HEK293T (cell line): ENCODE measurements at places on chromosomes 1 and 21.

- DNase-seq, result no peak
These were observed 32.2 kb upstream of the PALMD start for GRCh38 chr1:99613716-99614115.

DNA sequence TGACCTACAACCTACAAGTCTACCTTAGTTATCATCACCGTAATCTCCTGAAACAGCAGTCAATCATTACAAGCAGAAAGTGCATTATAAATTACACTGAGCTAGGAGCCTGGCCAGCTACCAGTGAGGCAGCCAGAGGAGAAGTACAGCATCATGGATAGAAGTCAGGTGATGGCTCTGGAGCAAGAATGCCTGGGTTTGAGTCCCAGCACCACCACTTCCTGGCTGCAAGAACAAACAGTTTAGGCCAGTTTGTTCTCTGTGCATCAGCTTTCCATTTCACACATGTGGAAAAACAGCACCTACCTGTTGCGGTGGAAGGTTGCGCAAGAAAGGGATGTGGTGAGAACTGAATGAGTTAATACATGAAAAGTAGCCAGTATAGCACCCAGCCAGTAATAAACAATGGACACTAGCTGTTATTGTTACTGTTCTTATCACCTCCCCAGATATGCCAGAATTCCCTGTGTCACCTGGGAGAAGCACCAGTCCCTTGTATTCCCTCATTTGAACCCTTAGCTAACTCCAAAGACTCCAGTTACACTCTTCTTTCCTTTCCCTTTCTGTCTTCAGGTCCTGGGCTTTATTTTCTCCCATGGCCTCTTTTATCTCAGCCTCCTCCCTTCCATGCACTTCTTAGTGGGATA lies 9.0 kb downstream of the CREG1 start:
- no peak for DNase-seq

DNA sequence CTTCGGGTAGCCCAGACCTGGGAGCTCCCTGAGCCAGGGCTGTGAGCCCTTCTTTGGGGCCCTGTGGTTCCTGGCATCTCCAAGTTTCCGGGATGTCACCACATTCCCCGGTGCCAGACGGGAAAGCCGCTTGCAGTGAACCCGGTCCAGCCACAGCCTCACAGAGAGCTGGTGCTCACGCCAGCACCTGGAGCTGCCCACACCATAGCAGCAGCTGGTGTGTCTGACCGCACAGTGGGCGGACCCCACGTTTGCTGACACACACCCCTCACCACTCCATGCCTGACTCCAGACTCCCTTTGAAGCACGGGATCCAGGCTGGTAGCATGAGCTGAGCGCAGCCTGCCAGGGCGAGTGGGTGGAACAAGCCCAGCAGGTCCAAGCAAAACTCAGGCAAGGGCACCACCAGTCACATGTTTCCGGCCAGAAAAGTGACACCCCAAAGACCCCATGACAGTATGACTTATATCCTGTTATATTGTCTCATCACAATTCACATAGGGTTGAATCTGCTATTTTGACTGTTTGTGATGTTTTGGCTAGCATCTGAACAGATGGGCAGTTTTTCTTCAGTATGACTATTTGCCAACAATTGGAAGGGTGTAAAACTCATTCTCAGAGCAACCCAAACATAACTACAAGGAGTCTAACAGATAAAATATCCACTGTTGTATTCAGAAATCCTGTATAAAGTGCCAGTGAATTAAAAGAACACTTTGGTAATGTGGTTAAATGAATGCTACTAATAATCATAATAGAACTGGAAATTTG lies 285.4 kb downstream of the SMYD3 start:
- DNase-seq, result no peak

DNA sequence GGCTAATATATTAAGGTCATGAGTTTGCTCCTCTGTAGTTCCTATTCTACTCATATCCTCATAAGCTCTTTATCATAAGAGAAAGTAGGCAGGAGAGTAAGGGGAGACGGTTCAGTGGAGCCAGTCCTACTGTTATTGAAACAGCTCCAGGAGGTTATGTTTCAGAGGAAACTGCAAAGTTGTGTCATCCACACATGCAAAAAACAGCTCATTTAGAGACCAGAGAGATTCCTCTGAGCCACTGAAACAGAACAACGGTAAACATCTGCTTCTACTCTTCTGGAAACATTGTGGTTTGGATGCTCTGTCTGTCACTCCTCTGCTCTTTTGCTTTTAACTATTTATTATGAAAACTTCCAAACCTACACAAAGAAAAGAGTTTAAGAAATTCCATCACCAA lies 66.3 kb upstream of the PPP2R5A start:
- DNase-seq, result no peak

- no peak for DNase-seq
These were observed 183.1 kb downstream of the ZSCAN20 start for GRCh38 chr1:33655496-33655895.

- no peak for DNase-seq
These were observed 131.8 kb downstream of the PDE4B start for GRCh38 chr1:65924471-65924870.

GRCh38 chr1:100053119-100053518 lies 79.6 kb downstream of the SASS6 start:
- DNase-seq, result no peak

DNA sequence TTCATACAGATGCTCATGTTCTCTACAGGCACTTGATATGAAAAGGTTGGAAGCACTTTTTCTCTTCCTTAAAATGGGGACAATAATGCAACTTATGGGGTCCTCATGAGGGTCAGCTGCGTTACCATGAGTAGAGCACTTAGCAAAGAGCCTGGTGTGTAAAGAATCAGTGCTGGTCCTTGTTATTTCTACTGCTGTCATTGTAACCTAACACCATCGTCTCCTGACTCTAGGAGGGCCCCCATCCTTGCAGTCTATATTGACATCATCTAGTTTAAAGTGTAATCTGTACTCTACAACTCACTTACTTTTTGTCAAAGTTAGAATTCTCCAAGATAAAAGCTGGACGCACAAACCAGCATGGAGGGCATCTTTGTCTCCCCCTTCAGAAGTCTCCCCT lies 2.4 kb downstream of the CAPN9 start:
- no peak for DNase-seq

DNA sequence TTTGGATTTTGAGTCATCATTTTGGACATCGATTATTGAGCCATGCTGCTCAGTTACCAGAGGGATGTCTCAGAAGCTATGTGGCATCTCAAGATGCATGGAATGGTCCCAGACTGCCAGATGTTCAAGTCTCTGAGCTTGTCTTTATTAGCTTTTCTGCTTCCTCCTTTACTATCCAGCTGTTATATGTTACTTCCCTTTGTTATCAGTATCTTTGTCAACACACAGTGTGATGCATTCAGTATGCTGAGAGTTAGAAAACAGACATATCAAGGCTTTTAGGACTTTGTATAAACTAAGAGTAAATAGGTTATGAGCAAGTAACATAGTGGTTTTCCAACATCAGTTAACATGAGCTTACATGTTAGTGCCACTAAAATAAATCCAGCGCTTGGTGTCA lies 474.5 kb downstream of the DSCAM start:
- no peak for DNase-seq

DNA sequence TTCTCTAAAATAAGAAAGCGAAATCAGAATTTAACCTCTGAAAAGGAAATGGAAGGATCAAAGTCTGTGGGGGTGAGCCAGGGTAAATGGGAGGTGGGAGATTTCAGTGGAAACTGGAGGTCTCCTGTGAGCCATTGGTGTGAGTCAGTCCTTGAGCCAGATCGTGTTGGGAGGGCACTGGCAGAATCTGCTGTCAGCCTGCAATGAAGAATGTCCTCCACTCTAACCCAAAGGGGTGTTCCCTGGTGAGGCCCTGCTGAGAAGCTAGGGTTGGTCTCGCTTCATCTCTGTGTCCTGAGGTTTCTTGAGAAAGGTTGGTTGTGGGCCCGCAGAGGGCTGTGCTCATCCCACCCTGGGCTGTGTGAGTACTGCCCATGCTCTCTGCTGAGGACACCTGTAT lies 2.4 kb downstream of the QSOX1 start:
- DNase-seq, result no peak

GRCh38 chr1:229150518-229150917 lies 120.4 kb upstream of the RAB4A start:
- DNase-seq, result no peak

DNA sequence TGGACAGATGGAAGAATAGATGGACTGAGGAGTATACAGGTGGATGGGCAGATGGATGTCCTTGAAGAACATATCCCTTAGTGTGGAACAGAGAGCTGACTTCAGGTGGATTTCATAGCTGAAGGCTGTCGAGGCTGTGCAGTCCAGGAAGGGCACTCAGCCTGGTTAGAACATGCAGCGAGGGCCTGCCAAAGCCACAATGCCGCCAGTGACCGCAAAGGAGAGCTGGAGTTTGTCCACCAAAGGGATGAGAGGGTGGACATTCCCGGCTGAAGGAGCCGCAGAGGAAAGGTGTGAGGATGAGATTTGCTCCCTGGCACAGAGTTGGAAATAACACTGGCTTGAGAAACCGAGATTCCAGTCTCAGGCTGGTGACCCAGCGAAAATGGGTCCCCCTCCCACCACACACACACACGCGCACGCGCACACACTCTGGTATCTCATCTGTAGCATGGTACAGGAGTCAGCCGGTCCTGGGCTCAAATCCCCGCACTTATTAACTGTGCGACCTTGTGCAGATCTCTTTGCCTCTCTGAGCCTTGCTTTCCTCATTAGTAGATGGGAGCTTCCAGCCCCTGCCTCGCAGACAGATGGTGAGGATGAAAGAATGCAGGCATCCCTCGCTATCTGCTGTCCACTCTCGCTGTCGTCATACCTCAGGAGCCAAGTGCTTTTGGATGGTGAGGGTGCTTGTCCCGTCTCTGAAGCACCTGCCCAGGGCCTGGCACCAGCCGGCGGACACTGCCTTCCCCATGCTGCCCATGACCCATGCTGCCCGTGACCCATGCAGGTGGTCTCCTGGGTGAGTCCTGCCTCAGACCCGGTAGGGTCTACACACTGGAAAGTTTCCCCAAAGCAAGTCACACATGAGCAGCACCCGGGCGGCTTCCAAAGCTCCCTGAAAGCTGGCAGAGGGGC lies 26.8 kb upstream of the EFHD2 start:
- DNase-seq, result no peak

DNA sequence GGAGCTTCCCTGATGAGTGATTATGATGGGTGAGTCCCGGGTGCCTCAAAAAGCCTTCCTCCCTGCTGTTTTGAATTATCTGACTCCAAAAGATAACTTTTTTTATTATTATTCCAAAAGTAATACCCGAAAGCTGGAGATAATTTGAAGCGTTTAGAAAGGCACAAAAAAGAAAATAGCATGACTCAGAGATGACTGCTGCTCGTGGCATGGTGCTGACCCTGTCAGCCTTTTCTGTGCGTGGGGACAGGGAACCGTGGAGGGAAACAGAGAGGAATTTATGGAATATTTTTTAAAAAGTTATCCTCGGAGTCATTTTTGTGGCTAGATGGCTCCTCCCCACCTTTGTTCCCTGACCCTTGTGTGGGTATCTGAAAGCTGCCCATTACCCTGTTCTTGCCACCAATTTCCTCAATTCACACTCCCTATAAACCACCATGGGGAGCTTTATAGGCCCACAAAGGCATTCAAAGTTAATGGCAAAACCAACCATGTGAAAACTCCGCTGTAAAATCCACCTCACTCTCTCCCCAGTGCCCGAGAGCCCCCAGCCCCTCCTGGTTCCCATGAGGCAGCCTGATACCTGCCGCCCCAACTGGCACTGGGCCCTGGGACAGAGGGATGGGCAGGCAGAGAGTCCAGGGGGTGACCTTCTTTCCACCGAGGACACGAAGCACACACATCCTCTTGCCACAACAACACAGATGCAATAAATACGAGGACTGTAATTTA lies 37.5 kb downstream of the IGSF21 start:
- DNase-seq, result no peak

GRCh38 chr1:53517821-53518352 lies 58.7 kb downstream of the DMRTB1 start:
- DNase-seq, result no peak

DNA sequence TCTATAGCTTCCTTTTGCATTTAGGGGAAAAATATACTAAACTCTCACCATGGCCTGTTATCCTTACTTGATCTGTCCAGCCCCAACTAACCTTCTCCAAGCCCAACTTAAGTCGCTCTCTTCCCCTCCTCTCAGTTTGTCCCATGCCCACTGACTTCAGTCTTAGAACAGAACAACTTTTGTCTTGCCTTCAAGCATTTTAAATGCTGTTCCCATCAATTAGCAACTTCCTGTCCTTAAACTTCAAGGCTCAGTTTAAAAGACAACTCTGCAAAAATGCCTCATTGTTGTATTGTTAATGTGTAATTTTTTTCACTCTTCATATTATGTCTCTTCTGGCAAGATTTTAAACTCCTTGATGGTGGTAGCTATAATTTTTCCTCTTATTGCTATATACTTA lies 526.9 kb downstream of the NEGR1 start:
- DNase-seq, result no peak

- DNase-seq, result peak; percentile 20
These were observed 113.2 kb upstream of the CYYR1 start for GRCh38 chr21:26686278-26686677.

DNA sequence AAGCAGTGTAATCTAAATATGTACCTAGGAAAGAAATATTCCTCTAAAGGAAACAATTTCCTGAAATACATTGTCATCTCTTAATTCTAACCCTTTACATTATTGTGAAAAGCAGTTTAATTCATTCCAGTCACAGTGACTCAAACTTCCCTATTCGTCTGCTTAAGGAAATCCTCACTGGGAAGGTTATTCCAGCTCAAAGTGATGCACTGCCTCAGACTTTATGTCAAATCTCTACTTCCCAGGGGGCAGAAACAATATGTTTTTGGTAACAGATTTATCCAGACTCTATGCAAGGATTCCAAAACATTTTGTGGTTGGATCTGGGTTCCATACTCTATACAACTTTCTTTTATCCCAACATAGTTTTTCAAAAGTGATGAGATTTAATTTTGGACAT lies 145.2 kb downstream of the NTMT2 start:
- DNase-seq, result no peak

DNA sequence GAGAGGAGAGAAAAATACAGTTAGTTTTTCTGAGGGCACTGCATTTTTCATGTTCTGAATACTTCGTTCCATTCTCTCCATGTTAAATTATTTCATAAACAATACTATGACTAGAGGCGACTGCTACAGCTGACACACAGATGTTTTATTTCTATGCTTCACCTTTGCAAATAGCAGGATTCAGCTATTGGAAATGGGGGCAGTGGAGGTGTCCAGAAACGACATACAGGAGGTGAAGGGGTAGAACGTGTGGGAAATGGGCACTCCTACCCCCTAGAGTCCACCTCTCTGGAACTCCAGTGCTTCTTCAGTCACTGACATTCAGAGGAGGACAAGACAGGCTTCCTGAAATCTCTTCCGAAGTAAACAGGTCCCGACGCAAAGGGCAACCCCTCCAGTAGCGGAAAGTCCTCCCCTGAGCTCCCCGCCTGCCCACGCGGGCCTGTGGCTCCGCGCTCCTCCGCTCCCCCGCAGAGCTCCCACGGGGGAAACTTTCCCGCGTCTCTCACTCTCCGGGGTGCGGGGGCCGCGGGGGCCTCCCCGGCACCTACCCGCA lies 480 bp downstream of the DPYD start:
- DNase-seq, result peak; percentile 17

- DNase-seq, result no peak
These were observed 1.6 kb downstream of the DRAXIN start for GRCh38 chr1:11693024-11693590.
